ENCODE measurements at places on chromosomes 3 and 15.

DNA sequence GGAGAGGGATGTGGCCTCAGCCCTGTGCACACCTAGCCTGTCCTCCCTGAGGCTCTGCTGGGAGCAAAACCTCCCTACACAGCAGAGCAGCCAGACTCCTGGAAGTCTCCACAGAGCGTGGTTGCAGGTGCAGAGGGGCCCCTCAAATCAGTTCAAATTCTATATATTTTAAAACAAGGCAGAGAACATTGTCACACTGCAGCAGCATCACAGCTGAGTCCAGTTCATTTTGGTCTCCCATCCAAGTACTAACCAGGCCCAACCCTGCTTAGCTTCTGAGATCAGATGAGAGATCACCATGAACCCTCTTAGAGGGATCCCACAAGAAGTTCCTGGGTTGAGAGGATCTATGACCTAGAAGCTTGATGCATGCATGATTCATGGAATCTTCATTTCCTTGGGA, 331.0 kb upstream of the RGMA start:
- DNase-seq = no peak

- no peak for DNase-seq
Observed at GRCh38 chr3:161854232-161854771, 357.7 kb downstream of the OTOL1 start.

DNA sequence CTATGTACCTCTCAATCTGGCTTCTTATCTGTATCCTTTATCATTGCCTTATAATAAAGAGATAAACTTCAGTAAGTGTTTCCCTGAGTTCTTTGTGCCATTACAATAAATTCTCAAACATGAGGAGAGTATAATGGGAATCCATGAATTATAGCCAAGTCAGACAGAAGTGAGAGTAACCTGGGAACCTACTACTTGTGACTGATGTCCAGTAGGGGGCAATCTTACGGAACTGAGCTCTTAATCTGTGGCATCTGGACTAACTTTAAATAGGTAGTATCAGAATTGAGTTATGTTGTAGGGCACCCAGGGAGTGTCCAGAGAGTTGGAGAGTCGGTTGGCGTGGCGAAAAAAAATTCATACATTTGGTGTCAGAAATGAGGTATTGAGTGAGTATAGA, 542.6 kb downstream of the ZBBX start:
- no peak for DNase-seq

DNA sequence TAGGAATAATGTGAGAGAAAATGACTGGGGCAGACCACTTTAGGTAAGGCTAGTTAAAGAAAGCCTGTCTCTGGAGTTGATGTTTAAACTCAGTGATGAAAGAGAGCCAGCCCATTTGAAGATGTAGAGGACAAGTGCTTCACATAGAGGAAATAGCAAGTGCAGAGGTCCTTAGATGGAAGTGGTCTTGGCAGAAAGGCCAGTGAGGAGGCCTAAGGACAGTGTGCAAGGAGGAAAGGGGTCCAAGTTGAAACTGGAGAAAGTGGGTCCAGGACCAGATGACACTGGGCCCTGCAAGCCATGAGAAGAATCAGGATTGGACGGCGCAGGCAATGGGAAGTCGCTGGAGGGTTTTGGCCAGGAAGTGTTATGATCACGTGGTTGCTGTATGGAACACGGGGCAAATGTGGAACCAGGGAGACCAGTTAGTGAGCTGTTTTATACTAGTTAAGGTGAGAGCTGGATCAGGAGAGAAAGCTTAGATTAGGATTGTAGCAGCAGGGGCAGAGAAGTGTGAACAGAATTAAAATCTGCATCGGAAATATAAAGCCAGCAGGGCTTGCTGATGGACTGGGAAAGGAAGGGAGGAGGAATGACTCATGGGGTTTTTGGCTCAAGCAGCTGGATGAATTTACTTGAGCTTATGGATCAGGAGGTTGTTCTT, 48.0 kb upstream of the SCAANT1 start:
- DNase-seq = no peak

DNA sequence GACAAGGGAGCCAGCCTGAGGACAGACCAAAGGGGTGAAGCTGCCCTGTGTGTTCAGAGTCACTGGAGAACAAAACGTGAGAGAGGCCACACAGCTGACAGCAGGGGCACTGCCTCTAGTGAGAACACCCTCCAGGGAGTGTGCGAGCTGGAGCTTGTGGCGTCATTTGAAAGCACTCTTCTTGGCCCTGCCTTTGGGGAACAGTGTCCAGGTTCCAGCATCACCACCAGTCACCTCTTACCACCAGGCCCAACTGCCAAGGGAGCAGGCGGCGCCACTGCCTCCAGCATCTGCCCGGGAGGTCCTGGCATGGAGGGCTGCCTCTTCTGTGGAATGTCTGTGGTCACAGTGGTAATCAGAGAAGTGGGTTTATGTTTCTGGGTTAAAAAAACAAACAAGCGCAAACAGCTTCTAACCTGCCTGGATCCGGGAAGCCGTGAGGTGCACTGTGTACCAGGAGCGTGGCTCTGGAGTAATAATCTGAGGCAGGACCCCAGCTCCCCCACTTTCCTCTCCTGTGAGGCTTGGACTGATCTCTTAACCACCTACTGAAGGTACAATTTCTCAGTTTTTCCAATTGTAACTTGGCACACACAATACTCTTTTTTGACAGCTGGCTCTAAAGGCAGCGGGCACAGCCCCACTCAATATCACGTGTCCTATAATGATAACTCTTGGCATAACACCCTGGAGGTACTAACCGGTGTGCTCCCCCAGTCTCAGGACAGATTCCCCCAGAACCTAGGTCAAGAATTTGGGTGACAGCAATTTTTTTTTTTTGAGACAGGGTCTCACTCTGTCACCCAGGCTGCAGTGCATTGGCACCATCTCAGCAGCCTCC, 32.2 kb upstream of the CDCP1 start:
- no peak for DNase-seq

- DNase-seq = no peak
Observed at GRCh38 chr3:25178672-25179071, 249.4 kb upstream of the RARB start.

DNA sequence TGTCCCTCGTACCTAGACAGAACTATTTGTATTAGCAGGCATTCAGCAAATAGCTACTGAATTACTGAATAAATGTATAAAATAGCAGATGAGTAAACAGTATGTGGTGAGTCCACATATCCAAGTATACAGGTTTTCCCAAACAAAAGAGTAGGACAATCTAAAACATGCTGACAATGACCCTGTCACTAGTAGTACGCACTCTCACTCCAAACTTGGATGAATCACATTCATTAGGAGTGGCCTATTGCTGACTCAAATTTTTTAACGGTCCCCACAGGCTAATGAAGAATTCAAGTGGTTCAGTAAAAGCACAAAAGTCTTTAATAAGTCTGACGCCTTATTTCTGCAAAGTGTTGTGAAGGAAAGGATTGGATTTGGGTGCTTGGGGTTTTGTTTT, 449.3 kb upstream of the THBS1 start:
- no peak for DNase-seq

DNA sequence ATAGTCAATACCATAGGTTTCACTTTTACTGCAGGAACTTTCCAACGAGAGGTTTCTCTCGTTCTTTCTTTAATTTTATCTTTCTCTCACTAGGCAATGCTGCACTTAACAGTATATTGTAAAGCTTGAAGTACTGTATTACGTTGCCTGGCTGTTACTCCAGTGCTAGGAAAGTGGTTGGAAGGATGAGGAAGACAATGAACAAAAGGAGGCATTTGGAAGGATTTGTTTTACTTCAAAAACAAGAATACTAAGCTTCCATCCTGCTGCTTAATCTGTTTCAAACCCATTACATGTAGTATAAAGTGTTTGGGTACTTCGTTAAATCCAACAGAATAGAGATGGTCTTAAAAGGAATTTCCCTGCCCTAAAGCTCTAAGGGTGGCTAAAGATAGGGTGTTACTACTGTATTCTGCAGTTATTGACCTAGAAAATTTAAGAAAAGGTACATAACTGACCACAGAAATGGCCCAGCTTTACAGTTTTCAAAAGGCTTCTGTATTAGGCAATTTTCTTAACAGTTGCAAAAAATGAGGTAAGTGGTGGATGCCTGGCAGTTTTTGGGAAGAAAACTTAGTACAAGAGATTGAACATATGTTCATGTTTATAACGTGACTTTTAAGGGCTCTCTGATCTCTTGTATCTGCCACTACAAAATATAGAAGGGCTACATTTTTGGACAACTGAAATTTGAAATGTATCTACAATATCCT, 785 bp upstream of the IFT57 start:
- no peak for DNase-seq

- DNase-seq = peak; percentile 59
Observed at GRCh38 chr3:38346587-38347410, at the start of gene XYLB. TSS of gene XYLB (plus strand) at chr3:38346785. CDS start at chr3:38346869, 84 bp downstream.

DNA sequence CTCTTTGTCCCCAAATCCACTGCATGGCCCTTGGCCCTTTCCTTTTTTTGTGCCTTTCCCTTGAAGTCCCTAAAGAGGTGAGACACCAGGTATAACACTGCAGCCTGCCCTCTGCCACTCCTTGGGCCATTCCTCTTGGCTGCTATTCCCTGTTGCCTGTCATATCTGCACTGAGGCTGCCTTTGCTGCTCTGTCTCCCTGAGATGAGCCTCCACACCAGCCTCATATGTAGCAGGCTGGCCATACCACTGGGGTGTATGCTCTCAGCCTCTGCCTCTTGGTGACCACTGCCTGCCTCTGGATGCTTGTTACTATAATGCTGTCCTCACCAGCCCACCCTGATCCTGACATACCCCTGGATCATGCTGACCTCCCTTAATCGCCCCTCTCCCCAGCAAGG, 252.0 kb downstream of the CLSTN2 start:
- no peak for DNase-seq

- DNase-seq = no peak
Observed at GRCh38 chr3:74443102-74443501, 171.4 kb downstream of the CNTN3 start.

DNA sequence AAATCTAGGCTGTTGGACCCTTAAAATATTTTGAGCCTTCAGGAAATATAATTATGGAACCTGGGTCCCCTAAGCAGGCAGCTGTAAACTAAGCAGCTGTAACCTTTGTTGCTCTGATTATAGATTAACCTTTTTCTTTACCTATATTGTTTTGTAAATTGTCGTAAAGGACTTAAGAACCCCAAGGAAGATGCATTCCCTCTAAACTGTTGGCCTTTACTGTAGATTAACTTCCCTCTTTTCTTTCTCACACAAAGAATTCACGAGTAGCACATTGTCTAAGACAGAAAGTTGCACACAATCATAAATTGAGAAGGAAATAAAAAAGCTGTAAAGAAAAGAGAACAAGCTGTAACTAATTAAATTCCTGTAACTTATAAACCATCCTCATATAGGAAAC, 877.3 kb downstream of the ROBO2 start:
- no peak for DNase-seq

GRCh38 chr3:133441867-133442270, 42.0 kb downstream of the BFSP2 start:
- no peak for DNase-seq

DNA sequence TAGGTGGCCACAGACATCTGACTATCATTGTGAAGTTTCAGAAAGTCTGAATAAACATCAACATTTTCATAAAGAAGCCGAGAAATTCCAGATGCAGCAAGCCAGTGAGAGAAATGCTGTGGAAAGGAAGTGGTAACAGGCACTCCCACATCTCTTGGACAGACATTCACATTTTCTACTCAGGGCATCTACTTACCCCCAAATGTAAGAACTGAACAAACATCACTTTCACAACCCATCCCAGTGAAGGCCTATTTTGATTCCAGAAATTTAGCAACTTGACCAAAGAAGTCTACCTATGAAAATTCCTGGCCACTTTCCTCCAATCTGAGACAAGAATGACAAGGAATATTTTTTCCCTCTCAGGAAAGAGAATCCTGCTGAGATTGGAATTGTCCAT, 224.8 kb upstream of the DCBLD2 start:
- no peak for DNase-seq

DNA sequence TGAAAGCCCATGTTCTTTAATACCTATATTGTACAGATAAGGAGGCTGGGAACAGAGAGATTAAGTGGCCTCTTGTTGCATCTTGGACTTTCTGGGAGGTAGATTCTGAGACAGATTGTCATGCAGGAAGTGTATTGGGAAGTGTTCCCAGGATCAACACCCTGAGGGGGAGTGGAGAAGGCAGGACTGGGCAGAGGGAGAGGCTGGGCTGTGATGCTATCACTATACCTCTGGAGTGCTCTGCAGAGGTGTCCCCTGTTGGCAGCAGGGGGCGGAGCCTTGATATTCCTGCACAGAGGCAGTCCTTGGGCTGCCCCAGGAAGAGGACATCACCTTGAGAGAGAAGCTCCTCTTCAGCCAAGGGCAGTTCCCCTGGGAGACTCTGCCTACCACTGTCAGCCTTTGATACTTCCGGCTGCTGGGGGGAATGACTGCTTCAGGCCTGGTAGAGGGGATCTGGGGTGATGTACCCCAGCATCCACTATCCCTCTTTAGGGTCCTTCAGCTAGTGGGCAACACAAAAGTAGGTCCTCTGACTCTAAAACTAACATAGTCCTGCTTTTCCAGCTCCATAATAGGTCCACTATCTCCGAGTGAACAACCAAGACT, 97.4 kb upstream of the RNU6-1 start:
- DNase-seq = no peak

DNA sequence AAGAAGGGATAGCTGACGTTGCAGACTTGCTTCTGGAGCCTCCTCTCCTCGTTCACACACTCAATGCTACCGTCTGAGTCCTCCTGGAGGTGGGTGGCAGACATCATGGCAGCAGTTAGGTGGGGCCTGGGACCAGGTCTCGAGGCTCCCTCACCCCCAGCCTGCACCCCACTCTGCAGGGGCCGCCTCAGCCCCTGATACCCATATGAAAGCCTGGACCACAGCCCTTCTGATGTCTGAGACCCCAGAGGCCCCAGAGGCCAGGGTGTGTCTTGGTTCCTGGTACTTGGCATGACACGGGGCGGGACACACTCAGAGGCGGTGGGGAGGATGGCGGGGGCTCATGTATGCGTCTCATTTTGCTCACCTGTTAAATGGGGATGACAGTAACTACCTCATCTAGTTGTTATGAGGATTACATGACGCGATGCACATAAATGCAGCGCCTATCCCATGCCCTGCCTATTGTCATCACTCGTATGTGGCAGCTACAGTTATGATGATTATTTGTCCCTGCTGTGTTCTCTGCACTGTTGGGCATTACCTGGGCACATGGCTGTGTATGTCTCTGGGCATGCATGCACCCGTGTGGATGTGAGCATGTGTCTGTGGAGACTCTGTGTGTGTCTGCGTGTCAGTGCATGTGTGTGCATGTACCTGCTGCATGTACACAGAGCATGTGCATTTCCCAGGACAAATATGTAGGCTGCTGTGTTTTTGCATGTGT, 39.9 kb downstream of the FEM1B start:
- DNase-seq = no peak

GRCh38 chr3:142931222-142931621, 32.3 kb downstream of the PAQR9 start:
- no peak for DNase-seq

Data from stimulated activated CD4-positive, alpha-beta T cell treated with anti-CD3 and anti-CD28 coated beads, Interleukin-4, amount 100 ng/mL, for 4 hours (primary cell).